ENCODE measurements at places on chromosomes 2 and 18.

DNA sequence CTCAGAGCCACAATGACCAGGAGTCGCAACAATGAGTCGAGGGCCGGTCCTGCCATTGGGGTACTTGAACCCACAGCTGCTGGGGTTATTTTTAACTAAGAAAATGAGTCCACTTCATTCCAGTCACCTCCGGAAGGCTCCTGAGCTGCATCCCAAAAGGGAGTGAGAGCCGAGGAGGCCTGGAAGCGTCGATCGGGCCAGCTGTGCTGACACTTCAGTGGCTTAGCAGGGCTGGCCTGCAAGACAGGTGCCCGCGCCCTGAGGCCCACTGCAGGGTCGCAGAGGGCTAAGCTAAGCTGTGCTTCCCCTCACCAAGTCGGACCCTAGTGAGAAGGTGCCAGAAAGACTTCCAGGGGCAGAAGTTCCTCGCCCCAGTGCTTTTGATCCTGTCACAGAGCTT lies 21.1 kb downstream of the TBC1D8 start:
- no peak for DNase-seq

GRCh38 chr2:52904355-52904891 lies 863.2 kb upstream of the CHAC2 start:
- DNase-seq: no peak

- DNase-seq: no peak
These were observed 784 bp downstream of the WDR33 start for GRCh38 chr2:127810156-127810618.

DNA sequence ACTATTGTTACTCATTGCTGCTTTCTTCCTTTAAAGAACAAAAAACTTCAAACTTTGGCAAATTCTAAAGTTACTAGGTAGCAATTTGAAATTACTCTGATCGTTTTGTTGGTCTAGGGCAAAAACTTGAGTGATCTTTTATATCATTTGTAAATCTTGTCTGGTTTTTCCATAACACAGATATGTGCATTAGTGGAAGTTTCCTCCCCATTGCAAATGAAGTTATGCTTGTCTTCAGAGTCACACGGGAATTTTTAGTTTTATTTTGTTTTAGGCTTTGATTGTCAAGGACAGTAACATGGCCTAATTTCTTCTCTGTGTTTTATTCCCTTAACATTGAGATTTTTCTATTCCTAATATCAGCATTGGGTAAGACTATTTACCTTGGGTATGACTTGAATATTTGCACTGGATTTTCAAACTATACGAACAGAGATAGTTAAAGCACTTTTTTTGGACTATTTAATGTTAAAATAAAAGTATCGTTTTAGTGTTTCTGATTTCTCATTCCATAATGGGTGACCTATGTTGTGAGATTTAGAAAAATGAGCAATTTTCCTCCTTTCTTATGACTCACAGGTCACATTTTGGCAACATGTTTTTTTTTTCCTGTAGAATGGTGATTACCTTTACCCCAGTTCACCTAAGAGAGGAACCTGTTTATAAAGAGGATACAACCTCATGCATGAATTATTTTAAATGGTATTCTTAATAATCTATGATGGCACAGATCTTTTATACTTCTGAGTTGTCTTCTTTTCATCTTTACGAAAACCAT lies 65.0 kb downstream of the BABAM2 start:
- DNase-seq: no peak

GRCh38 chr2:237467447-237468179 lies 19.4 kb upstream of the MLPH start:
- DNase-seq: no peak

- DNase-seq: no peak
These were observed 321.0 kb upstream of the THSD7B start for GRCh38 chr2:136444323-136444722.

- no peak for DNase-seq
These were observed 42.2 kb downstream of the FRZB start for GRCh38 chr2:182824056-182824766.

DNA sequence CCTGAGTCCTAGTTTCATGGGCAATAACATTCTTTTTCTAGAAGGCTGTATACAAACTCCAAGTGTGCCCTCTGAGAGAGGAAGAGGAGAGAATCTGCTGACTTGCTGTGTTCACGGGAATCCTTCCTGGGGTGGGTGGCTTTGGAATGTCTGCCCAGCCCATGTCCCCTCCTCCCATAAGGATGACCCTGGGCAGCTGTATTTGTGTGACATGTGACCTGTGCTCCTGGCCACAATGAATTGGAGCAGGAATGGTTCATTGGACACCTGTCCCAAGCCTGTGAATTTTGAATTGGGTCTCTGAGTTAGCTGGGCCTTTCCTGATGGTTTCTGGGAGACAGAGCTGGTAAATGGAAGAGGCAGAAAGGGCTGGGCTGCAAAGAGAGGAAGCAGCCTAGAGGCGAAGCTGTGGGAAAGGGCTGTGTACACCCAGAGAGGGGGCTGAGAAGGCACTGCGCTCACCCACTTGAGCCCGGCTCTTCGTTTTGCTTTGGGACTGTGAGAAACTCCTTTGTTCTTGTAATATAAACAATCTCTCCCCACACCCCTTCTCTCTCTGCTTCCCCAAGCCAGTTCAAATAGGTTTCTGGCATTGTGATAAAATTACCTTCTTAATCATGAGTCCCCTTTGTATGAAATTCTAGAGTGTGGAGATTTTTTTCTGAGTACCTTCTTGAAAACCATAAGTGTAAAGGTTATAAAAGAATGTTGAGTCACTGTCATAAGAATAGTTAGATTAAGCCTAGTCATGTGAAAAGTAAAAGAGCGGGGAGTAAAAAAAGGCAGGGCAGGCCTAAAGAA lies 49.8 kb downstream of the SLC4A5 start:
- no peak for DNase-seq

DNA sequence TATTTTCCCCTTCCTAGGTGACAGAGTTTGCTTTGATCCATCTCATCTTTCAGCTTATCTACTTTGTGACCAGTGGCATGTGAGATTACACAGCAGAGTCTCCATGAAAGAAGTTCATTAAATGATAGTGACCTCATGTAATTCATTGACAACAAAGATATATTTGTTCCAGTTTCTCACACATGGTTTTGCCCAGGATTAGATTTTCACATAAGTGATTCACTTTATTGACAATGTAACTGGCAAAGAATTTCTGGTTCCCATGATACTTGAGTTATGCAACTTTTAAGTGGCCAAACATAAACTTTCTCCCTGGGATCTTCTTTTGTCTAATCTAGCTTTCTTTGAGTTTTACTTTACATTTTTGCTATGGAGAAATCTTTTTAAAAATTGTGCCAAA lies 50.0 kb downstream of the MC4R start:
- DNase-seq: no peak

DNA sequence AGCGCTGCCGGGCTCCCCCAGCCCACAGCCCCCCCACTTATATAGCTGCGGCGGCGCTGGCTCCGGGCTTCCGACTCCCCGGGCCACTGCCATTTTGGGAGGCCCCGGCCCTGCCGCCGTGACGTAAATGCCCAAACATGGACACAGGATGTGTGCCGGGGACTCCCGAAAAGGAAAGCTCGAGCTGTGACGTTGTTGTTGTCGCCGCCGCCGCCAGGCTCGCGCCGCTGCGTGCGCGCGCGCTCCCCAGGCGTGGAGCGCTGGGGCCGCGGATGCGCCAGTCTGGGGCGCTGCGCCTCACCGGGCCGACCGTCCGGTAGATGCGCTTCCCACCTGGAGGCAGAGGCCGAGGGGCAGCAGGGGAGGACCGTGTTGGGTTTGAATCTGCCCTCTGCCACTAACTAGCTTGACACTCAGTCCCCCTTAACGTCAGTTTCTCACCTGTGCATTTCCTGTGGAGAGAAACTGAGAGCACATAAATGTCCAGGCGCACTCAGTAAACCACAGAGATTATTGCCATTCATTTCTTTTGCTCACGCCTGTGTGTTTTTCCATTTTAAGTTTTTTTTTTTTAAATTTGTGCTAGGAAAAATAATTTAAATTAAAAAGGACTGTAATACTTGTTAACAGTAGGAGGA lies at the start of gene EGR4:
EGR4 (minus strand) TSS at position 15 of the 638 bp plus-strand sequence. CDS start 231 bp downstream, outside the sequence.
- no peak for DNase-seq

DNA sequence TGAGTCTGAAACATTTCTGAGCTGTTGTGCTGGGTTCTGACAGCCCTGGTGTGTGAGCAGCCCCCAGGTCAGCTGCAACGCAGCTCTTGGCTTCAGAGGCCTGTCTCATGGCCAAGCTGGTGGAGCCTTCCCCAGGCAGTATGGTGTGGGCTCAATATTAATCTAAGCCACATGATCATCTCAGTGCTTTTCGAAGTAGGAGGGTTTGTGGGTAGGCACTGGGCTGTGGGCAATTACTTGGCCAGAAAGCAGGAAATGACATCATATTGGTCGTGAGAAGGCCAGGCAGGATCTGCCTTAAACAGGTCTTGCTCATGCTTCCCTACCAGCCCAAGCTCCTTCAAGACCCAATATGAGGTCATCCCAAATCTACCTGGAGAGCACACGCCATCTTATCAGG lies 26.9 kb downstream of the LOXHD1 start:
- DNase-seq: no peak

DNA sequence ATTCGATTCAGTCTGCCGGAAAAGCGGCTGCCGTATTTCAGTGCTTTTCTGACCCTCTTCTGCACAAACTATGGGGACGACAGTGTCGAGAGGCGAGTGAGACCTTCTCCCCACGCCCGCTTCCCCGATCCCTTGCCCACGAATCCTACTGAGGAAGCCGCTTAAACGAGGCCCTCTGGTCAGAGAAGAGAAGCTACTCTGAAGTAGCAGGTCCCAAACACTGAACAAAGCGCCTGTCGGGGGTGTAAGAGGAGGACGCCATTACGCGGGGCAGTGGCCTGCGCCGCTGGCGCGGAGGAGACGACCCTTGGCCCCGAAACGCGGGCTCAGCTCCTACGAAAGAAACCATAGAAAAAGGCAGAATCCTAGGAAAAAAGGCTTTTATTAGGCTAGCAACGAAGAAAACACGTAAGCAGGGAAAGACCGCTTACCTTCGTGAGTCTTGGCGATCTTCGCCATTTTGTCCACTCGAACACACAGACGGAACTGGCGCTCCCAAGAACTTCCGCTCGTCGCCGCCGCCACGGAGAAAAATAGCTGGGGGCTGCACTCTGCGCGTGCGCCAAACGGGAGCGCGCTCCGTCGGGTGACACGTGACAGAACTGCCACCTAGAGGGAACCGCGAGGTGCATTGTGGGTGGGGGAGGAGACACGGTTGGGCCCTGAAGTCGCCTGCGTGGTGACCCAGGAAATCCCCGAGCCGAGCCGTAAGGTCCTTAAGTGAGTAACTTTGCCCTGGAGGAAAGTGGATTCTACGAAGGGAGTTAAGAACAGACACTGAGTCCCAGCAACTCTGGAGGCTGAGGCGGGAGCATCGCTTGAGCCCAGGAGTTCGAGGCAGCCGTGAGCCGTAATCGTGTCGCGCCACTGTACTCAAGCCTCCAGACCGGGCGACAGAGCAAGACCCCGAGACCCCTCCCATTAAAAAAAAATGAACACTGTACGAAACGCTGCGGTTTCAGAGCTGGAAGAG lies at the start of gene SF3B1:
SF3B1 (minus strand) TSS at position 488 of the 973 bp plus-strand sequence; CDS start at position 459, 29 bp downstream.
- peak; percentile 94 for DNase-seq

DNA sequence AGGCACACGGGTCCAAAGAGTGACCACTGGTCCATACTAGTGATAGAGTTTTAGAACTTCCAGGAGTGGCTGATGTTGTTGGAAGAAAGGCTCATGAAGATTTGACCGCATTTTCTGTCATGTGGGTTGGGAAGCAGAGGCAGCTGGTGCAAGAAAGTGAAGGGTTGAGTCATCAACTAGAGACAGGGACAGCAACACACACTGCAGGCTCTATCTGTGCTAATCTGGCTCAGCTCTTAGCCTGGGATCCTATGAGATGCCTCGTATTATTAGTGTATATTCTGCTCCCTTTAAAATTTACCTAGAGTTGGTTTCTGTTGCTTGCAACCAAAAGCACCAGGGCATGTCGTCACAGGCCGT lies 2.5 kb upstream of the SH3RF3 start:
- DNase-seq: no peak

DNA sequence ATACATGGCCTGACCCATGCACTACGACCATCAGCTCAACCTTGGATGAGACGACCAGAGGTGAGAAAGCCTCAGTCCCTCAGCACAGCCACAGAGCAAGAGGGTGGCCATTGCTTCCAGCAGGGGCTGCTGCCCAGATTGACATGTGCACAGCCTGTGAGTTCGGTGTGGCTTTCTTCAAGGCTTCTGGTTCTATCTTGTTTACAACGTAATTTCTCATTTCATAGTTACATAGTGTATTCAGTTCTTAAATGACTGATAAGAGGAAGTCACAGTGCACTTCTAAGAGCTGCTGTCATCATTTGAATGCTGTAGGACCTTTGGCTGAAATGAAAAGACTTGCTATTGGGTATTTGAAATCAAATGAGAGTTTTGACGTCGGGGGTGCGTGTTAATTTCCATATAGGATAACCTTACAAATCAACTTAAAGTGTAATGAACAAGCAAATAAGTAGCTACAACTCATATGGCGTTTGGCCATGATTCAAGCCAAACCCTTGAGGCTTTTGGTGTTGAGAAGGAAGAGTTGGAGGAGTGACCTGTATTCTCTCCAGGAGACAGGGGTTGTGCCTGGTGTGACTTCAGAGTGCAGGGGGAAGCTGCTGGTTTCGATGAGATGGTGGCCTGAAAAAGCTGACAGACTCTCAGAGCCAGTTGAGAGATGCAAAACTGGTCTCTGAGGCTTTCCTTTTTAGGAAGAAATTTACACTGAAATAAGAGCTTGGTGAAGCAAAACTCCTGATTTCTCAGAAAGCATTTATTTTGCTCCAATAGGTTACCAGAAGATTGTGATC lies 51.0 kb downstream of the TSHZ1 start:
- DNase-seq: no peak

DNA sequence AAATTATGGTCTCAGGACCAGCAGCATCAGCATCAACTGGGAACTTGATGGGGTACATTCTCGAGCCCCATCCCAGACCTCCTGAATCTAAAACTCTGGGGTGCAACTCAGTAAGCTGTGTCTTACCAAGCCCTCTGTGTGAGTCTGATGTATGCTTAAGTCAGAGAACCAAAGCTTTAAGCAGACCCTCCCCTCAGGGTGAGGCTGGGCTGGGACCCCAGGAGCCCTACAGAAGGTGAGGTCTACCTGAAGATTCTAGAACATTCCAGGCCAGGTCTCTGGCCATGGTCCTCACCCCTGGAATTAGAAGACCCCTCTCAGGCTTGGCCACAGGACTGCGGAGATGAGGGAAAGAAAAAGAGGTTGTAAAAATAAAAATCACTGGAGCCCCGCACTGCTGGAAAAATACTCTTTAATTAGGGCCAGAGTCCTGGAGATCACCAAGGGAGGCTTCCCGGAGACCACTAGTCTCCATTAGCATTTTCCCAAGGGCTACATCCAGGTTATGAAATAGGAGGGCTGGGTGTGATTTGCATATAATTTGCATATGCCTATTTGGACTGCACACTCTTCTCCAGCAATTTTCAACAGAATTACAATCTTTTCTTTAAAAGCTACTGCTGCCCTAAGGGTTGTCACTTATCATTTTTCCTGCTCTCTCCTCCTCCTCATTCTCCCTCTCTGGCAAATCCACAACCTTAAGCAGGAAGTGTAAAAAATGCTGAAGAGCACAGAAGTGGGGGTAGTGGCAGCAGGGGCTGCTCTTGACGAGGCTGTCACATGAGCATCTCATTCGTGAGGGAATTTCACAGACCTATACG lies 100.2 kb downstream of the ZBTB7C start:
- DNase-seq: no peak
